Astrocyte of the spinal cord (primary cell): ENCODE measurements at places on chromosomes 3 and 15.

DNA sequence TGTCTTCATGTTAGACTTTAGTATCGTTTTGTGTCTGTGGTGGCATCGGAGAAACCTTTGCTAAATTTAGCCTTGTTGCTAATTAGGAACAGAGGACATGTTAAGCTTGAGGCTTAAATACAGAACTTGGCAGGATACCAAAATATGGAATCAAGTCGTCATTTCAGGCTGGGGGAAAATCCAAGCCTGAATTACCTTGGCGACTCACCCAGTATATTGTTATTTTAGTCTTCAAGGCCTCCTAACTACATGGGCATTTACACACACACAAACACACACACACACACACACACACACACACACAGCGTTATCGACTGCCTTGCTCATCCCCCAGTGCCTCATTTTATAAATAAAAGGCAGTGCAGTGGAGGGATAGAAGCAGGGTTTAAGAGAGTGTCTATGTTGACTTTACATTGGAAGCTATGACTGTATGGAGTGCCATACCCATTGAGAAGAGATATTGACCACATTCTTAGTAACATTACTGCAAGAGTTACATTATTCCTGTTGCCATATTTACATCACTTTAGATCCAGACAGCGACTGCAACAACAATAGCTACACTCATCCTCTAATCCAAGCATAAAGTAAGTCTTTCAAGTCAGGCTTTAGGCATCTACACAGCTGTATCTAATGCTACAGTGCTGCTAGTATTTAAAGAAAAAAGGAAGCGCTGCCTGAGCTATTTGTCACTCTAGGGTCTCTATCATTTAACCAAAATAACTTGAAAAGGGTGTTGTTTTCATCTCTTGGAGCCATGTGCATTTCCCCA is 210.8 kb upstream of the SEMA6D start:
- peak; percentile 68 for DNase-seq

GRCh38 chr3:184850201-184850600 is 38.2 kb downstream of the VPS8 start:
- DNase-seq = no peak

DNA sequence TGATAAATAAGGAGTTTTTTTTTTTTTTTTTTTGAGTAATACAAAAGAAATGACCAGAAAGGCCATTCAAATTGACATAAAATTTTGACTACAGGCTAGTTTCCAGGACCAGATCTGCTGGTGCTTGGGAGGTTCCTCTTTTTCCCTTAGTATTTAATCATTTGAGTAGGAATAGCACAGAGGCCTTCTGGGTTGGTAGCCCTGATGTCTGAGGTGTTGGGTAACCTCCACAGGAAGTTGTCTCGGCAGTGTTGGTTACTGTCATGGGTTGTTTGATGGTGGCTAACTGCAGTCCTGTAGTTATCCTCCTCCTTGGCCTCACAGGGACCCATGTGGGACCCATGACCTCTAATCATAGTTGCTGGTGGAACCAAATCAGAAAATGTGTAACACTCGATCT is 91.1 kb downstream of the USP13 start:
- DNase-seq = no peak

- peak; percentile 84 for DNase-seq
Observed at GRCh38 chr15:40092256-40092978, 16.3 kb downstream of the BMF start.

DNA sequence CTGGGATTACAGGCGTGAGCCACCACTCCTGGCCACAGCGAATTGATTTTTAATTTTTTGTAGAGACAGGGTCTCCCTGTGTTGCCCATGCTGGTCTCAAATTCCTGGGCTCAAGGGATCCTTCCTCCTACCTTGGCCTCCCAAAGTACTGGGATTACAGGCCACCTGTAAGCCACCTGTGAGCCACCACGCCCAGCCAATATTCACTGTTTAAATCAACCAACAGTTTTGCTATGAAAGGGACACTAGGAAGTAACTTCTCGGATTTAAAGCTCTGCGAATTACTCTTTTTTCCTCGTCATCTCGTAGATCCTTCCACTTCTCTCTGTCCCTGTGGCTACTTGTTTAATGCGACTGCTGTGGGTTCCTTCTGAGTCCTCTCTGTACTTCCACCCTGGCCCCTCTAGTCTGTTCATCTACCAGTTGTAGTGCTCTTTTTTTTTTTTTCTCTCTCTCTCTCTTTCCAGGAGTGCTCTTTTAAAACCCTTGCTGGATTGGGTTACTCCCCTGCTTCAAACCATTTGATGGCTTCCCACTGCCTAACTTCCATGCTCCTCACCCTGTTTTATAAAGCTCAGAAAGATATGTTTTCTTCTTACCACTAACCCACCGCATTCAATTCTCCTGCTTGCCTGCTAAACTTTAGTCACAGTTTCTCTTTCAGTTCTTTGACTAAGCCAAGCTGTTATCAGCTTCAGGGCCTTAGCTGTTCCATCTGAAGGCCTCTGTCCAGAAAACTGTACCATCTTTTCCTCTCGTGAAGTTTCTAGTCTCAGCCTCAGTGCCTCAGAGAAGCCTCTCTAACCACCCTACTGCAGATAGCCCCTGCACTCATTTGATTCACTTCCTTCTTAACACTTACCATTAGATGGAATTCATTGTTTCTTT is 12.4 kb downstream of the RTF1 start:
- DNase-seq = no peak

DNA sequence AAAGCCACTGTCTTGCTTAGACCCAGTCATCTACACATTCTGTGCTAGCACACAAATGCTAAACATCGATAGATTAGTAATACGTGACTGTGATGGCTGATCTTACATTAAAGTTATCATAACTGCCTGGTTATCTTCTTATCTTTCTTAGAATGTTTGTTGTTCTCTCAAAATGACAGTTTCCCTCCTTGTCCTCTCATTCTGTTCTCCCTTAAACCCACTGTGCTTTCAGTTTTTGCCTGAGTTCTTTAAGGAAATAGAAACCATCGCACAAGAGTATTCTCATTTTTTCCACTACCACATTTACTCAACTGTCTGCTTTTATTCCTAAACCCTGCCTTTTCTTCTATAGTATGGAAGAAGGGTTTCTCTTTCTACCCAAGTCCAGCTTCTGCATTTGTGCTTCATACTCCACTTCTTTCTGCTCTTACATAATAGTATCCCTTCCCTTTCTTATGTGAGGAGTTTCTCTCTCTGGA is 17.1 kb downstream of the STX19 start:
- no peak for DNase-seq

GRCh38 chr3:53518495-53518981 is 24.1 kb downstream of the CACNA1D start:
- no peak for DNase-seq

GRCh38 chr3:71489315-71489761 is 94.2 kb downstream of the FOXP1 start:
- DNase-seq = no peak

- DNase-seq = no peak
Observed at GRCh38 chr3:127403795-127404194, 115.9 kb upstream of the PRR20G start.

GRCh38 chr3:45597581-45597980 is 3.0 kb downstream of the LIMD1 start:
- DNase-seq = no peak

GRCh38 chr15:60411774-60412425 is 14.1 kb upstream of the ANXA2 start:
- DNase-seq = no peak

DNA sequence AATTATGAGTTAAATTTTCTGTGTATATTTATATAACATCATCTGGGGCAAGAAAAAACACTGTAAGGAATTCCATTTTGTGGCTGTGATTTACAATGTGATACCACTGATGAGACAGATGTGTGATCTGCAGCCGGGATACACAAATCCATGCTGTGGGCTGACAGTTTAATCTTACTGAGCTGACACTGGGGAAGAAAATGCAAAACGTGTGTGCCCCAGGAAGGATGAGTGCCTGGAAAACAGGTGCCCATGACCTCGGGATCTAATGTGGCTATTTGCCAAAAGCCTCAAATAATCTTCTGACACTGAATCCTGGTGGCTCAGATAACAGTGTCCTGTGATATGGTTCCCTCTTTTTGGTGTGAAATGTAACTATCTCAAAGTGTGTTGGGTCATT is 10.5 kb downstream of the MYRIP start:
- DNase-seq = no peak

DNA sequence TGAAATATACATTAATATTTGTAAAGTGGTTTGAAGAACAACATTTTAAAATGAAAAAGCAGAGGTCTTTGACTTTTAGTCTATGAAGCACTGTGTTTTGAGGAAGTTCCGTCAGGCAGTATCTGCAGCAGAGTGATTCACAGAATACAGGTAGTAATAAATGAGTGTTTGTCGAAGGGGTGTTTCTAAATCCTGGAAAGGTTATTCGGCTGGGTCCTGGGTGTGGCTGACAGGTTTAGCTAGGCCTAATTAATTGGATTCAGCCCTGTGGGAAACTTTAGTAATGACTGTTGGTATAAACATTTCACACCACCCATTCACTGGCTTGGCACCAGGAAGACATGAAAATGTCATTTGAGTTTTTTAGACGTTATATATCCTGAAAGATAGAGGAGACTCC is 51.3 kb downstream of the TIPARP start:
- DNase-seq = no peak

DNA sequence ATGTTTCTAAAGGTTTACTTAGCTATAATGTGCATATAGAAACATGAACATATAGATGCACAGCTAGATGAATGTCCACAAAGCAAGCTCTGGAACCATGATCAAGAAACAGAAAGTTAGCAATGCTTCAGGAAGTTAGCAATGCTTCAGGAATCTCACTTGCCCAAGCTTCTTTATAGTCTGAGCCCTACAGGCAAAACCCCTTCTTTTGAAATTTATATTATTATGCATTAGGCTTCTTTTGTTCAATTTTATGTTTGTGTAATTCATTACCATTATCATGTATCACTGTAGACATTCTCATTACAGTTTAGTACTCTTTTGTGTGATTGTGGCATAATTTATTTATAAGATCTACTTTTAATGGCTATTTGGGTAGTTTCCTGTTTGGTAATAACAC is 286.4 kb upstream of the BCHE start:
- peak; percentile 52 for DNase-seq
